ENCODE measurements at places on chromosomes 7 and 10. TPM values are rescaled to one million over a fixed set of nuclear protein-coding genes. Genes with fewer than 3 reads are reported as not detected.

DNA sequence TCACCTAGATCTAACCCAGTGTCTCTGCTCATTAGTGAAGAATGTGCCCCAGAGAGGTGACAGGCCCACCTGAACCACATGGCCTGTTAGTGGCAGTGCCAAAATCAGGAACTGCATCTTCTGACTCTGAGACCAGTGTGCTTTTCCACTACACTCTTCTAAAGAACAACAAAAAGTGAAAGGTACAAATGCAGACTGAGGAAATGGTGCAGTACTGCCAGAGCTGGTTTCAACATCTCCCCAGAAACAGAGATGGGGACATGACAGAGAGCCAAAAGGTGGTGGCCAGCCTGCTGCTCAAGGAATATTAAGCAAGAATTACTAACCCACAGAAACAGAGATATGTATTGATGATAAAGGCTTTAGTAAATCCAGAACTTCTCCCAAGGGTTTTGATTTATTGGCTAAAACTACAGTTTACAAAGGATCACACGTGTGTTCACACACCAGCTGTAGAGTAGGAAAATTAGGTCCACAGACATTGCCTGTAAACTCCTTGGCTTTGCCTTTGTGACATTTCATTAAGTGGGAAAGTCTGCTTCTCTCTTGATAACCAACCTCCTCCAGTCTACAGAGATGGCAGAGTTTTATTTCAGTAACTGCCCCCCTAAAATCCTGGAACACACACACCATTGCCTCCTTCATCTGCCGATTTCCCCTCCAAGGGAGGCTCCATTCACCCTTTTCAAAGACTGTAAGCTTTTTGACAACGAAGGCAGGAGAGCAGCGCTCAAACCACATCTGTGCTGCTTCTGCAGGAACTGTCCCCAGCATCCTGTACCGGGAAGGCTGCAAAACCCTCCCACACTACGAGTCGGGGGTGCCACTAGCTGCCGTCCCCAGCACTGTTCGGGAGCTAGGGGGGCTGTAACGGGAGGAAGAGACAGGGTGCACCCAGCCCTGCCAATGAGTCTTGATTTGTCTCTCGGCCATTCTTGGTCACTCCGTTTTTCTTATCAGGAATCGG is 29.8 kb downstream of the GSDME start:
- no peaks in the 10 kb centered on the region for H3K27me3 ChIP-seq
- DNase-seq, result no peak
- H3K36me3 ChIP-seq, result no peaks in the 10 kb centered on the region
- H3K4me1 ChIP-seq, result no peaks in the 10 kb centered on the region

- H3K27ac ChIP-seq, result peak overlapping the region; percentile 23
- H3K27me3 ChIP-seq, result no peaks in the 10 kb centered on the region
- H3K4me3 ChIP-seq, result no peak overlapping the region
- no peak for DNase-seq
- H3K36me3 ChIP-seq, result peaks cover 6% of the 10 kb centered on the region
- H3K4me1 ChIP-seq, result peaks cover 4% of the 10 kb centered on the region
These were observed 10.6 kb downstream of the FAS start for GRCh38 chr10:89001024-89001728.

GRCh38 chr7:133155642-133156041 is 73.8 kb upstream of the CHCHD3 start:
- H3K27me3 ChIP-seq, result no peaks in the 10 kb centered on the region
- H3K4me1 ChIP-seq, result no peaks in the 10 kb centered on the region
- H3K27ac ChIP-seq, result no peak overlapping the region
- no peak overlapping the region for H3K4me3 ChIP-seq
- no peaks in the 10 kb centered on the region for H3K36me3 ChIP-seq

DNA sequence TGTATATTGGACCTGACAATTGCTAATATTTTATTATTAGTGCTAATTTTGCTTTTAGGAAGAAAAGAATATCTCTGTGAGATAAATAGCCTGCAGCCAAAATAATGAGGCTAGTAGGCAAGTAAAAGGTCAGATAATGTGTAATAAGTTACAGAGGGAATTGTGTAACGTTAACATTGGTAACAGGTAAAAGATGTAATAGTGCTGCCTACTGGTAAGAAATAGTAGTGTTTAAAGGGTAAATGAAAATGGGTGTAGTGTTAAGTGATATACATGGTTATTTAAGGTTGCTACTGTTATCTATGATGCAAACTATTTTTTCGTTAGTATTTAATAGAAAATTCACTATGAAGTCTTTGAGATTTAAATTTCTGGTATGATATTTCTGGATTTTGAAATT is 9.2 kb upstream of the FOXP2 start:
- H3K36me3 ChIP-seq, result no peaks in the 10 kb centered on the region
- no peak overlapping the region for H3K27ac ChIP-seq

ZNF425 gene
- total RNA-seq, result 2.5 TPM

DNA sequence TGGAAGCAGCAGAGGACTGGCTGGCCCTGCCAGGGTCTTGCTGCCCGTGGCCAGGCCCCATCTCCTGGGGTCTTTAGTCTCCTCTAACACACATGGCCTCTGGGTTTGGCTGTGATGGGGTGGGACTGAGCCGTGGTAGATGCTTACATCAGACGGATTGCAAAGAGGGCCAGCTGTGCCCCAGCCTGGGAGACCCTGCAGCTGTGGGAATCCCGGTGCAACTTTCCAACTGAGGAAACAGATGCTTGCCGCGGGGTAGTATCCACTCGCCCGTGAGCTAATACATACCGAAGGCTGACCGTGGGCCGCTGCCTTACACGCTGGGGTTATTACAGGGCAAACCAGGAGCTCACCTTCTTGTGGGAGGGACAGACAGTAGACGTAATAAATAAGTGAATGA is 24.1 kb upstream of the SH2B2 start:
- DNase-seq, result no peak
- no peaks in the 10 kb centered on the region for H3K36me3 ChIP-seq
- no peak overlapping the region for H3K4me3 ChIP-seq
- H3K27ac ChIP-seq, result no peak overlapping the region
- no peaks in the 10 kb centered on the region for H3K4me1 ChIP-seq

- H3K4me3 ChIP-seq, result no peak overlapping the region
- H3K27ac ChIP-seq, result no peak overlapping the region
- H3K4me1 ChIP-seq, result no peaks in the 10 kb centered on the region
- H3K27me3 ChIP-seq, result no peaks in the 10 kb centered on the region
- H3K36me3 ChIP-seq, result no peaks in the 10 kb centered on the region
These were observed 51.7 kb downstream of the HABP2 start for GRCh38 chr10:113604572-113604971.

SFR1 gene
- 9.3 TPM for total RNA-seq

SPDYE6 gene
- total RNA-seq, result not detected

OPALIN gene
- total RNA-seq, result not detected

- DNase-seq, result no peak
- H3K4me1 ChIP-seq, result no peaks in the 10 kb centered on the region
- no peaks in the 10 kb centered on the region for H3K36me3 ChIP-seq
These were observed 15.9 kb downstream of the HYCC1 start for GRCh38 chr7:22997871-22998518.

GRCh38 chr7:158537516-158537882 is 50.1 kb downstream of the PTPRN2 start:
- no peak overlapping the region for H3K4me3 ChIP-seq
- H3K27me3 ChIP-seq, result no peaks in the 10 kb centered on the region
- no peak for DNase-seq
- H3K4me1 ChIP-seq, result no peaks in the 10 kb centered on the region
- H3K36me3 ChIP-seq, result no peaks in the 10 kb centered on the region

DNA sequence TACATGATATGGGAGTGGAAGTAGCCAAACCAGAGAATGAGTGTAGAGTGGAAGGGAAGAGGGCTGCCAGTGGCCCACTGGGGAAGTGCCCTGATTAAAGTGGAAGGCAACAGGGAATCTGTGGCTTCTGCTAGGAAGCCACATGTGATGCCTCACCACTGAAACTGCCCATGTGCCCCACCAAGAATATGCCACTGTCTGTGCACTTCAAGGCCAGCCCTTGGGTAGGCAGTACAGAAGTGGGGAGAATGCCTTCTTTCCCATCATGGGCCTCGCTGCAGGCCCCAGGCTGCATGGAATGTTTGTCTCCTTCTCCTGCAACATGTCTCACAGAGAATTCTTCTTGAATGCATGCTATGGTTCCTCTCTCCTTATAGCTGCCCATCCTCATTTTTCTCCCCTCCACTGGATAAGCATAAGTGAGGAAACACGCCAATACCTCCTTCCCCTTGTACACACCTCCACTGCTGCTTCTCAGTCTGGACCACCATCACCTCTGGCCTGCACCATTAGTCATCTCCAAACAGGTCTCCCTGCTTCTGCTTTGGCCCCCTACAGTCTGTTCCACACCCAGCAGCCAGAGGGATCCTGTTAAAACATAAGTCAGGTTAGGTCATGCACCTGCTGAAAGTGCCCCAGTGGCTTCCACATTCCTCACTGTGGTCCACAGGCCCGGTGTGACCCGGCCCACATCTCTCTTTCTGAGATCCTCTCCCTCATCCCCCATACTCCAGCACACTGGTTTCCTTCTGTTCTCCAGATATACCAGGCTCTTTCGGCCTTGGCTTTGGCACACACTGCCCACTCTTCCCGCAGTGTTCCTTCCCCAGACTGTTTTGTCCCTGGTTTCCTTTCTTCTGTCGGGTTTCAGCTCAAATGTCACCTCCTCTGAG is 37.1 kb downstream of the SNX10 start:
- peak overlapping the region; percentile 36 for H3K27ac ChIP-seq
- H3K36me3 ChIP-seq, result no peaks in the 10 kb centered on the region
- peaks cover 5% of the 10 kb centered on the region for H3K4me1 ChIP-seq
- no peak for DNase-seq
- no peaks in the 10 kb centered on the region for H3K27me3 ChIP-seq
- H3K4me3 ChIP-seq, result no peak overlapping the region

FFAR4 gene
- total RNA-seq, result 1.0 TPM

C7orf33 gene
- not detected for total RNA-seq

GRCh38 chr10:131131726-131132591 is 179.6 kb downstream of the TCERG1L start:
- H3K4me1 ChIP-seq, result peaks cover 4% of the 10 kb centered on the region
- H3K27me3 ChIP-seq, result no peaks in the 10 kb centered on the region

FAM25A gene
- not detected for total RNA-seq

GRCh38 chr7:68246189-68246633 is 1249.6 kb downstream of the TYW1 start:
- H3K27me3 ChIP-seq, result no peaks in the 10 kb centered on the region
- H3K36me3 ChIP-seq, result no peaks in the 10 kb centered on the region
- no peak overlapping the region for H3K4me3 ChIP-seq
- H3K4me1 ChIP-seq, result no peaks in the 10 kb centered on the region

UCMA gene
- not detected for total RNA-seq

PAX4 gene
- total RNA-seq, result not detected

THSD7A gene
- 24.3 TPM for total RNA-seq

DNA sequence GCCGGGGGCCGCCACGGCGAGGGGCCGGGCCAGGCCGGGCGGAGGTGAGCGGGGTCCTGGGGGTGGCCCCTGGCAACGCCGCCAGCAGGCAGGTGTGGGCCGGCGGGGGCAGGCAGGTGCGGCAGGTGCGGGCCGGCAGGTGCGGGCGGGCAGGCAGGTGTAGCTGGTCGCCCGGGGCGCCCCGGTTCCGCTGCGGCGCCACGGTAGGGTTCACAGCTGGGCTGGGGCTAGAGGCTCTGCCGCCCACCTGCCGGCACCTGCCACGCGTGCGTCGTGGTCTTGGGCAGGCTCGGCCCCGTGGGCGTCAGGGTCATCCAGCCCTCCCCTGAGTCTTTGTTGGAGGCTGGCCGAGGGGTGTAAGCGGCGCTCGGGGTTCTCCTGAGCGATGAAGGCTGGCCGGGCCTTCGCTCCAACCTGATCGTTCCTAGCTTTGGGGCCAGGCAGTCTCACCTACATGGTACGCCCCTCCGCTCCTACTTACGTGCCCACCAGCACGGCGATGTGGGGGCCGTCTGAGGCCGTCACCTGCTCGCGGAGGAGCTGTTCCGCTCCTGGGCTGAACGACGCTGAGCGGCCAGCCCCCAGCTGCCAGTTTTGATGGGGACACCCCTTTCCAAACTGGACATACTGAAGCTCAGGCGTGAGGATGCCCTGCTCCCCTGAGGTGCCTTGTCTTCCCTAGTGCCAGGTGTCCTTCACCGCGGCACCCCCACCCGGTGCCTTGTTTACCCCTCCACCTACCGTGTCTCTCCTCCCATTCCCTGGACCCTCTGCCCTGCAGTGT is 493 bp downstream of the ZMIZ2 start:
- H3K27ac ChIP-seq, result peak overlapping the region; percentile 35
- no peak for DNase-seq
- H3K36me3 ChIP-seq, result no peaks in the 10 kb centered on the region
- peaks cover 25% of the 10 kb centered on the region for H3K4me1 ChIP-seq

CNPY1 gene
- total RNA-seq, result not detected

GRCh38 chr10:18079665-18080295 is 60.4 kb upstream of the CACNB2 start:
- DNase-seq, result no peak
- H3K4me1 ChIP-seq, result no peaks in the 10 kb centered on the region
- no peak overlapping the region for H3K4me3 ChIP-seq
- no peaks in the 10 kb centered on the region for H3K27me3 ChIP-seq

MCM10 gene
- total RNA-seq, result 0.50 TPM

DNA sequence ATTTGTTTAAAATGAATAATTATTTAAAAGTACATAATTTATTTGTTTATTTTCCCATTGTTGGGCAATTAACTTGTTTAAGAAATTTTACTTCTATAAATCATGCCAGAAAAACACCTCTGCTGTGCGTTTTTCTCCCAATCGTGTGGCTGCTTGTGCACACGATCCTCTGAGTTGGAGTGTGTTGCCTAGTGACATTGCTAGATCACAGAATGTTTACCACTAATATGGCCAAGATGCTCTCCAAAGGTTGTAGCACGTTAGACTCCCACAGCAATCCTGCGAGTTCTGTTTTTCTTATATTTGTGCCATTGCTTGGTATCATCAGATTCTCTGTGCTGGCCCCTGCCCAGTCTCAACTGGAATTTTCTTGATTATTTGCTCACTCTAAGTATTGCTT is 207.1 kb upstream of the ADCY1 start:
- no peak overlapping the region for H3K27ac ChIP-seq
- no peaks in the 10 kb centered on the region for H3K4me1 ChIP-seq
- H3K36me3 ChIP-seq, result no peaks in the 10 kb centered on the region
- no peak overlapping the region for H3K4me3 ChIP-seq
- no peaks in the 10 kb centered on the region for H3K27me3 ChIP-seq

SNCG gene
- 41.3 TPM for total RNA-seq

CLCN1 gene
- total RNA-seq, result 0.35 TPM

DNA sequence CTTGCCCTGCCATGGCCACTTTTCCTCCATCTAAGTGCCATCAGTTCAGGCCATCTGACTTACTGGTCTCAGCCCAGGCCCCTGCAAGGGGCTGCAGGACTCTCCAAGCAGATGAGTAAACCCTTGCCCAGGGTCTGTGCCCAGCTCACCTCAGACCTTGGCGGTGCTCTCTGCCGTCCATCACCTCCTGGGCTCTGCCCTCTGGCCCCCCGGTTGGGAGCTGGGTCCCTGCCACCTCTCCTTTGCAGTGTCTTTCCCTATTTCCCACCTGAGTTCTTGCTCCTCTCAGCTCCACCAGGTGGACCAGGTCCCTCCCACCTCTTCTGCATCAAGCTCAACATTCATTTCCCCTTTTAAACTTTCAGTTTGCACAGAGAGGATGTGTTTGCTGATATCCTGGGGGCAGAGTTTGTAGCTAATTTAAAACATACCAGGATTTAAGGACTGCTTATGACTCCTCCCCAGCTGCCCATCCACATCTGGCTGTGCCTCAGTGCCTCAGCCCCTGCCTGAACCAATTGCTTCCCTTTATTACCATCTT is 135.5 kb downstream of the SLIT1 start:
- H3K36me3 ChIP-seq, result no peaks in the 10 kb centered on the region
- H3K27ac ChIP-seq, result no peak overlapping the region
- no peak for DNase-seq
- H3K4me3 ChIP-seq, result no peak overlapping the region

STOX1 gene
- 1.5 TPM for total RNA-seq

GRCh38 chr10:52703451-52703850 is 69.1 kb downstream of the MBL2 start:
- no peaks in the 10 kb centered on the region for H3K27me3 ChIP-seq
- H3K4me3 ChIP-seq, result no peak overlapping the region
- H3K36me3 ChIP-seq, result no peaks in the 10 kb centered on the region
- H3K4me1 ChIP-seq, result no peaks in the 10 kb centered on the region
- DNase-seq, result no peak

Data from kidney (tissue), 22 donors.